ENCODE measurements at places on chromosomes 6 and 20.

GRCh38 chr20:8389381-8390036, 257.4 kb downstream of the PLCB1 start:
- peak; percentile 13 for DNase-seq

DNA sequence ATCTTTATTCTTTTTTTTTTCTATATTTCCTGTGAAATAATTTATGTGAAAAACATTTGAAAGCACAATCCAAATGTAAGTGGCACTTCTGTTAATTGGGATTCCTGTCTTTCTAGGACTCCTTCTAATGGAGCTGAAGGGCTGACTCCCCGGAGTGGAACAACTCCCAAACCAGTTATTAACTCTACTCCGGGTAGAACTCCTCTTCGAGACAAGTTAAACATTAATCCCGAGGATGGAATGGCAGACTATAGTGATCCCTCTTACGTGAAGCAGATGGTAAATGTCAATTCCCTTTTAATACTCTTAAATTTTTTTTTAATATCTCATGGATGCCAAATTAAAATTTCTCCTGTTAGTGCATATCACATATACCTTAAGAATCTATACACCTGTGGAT, 35.0 kb downstream of the CDC5L start:
- no peak for DNase-seq

DNA sequence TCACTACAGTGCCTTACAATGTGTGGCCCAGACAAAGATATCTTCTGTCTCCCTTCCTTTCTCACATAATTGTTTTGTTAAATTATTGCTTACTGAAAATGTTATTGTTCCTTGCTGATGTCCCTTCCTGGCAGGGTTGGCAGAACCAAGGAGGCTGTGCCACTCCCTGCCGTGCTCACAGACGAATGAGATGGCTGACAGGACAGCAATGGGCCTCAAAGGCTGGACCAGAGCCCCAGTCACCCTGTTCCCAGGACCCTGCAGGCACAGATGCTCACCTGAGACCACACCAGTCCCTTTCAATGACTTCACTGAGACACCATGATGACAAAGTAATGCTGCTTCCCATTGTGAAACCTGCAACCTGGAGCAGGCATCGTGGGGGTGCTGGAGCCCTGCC, 375.1 kb downstream of the HACE1 start:
- DNase-seq: no peak

GRCh38 chr20:62202083-62202395, 18.0 kb downstream of the HRH3 start:
- no peak for DNase-seq

DNA sequence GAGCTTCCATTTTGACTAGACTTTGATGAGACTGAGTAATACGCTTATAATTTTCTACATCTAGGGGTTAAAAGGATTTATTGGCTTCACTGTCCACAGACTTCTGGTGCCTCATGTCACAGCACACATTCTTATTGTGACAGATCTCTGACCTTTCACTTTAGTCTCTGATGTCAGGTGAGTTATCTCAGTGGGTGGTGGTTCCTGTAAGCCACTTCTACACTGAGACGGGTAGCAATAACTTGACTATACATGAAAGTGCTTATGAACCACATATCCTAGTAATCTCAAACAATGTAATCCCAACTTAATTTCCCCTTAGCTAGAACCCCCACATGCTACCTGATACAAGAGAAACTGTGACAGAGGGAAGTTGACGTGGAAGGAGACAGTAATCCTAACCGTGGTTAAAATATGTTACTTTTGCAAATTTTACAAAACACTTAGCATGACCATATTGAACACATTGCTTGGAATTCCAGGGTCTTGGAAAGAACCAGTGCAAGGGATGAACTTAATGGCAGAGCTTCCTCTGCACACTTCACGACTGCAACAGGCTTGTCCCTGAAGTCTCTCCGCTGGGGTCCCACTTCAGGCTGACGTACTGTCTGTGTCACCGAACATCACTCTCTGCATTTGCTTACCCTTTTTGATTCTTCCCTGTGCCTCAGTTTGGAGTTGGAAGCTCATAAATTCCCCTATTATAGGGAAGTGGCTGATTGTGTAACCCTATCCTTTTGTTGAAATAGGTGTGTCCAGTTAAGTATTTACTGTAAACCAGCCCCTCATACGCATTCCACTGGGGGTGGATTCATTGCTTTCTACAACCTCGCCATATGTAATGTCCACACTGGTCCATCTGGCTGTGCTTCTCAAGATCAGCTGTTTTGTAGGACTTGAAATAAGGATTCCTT, 6.4 kb upstream of the TRIM40 start:
- DNase-seq: no peak

GRCh38 chr6:89311853-89312531, 3.1 kb downstream of the GABRR2 start:
- DNase-seq: no peak

GRCh38 chr20:48287552-48288170, 502.4 kb upstream of the SULF2 start:
- no peak for DNase-seq

DNA sequence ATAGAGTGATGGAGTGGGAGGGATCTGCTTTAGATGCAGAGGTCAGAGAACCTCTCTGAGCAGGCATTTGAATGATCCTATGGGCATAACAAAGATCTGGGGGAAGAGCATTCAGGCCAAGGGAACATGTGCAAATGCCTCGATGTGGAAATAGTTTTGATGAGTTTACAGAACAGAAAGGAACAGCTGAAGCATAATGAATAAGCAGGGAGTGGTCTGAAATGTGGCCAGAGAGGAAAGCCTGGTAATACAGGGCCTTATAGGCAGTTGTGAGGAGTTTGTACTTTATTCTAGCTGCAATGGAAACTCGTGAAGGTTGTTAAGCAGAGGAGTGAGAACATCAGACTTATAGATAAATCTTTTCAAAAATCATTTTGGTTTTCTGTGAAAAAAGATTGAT, 33.0 kb upstream of the ME1 start:
- DNase-seq: no peak

- no peak for DNase-seq
These were observed 381 bp downstream of the MAP3K7 start for GRCh38 chr6:90586546-90586835.

DNA sequence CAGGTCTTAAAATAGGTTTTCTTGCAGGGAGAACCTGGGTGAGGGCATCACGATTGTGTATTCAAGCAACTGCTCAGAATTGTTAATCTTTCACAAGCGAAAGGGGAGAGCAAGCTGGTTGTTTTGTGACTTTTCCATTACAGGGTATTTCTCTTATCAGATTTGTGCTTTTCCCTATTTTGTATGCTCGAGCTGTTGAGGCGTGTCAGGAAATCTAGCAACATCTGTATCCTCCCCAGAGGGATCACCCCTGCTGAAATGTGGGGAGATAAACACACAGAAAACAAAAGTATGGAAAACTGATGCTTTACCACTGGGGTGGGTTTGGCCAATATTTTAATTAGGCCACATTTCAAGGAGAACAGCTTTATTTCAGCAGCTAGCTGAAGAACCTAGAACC, 187.0 kb downstream of the DTNBP1 start:
- no peak for DNase-seq

DNA sequence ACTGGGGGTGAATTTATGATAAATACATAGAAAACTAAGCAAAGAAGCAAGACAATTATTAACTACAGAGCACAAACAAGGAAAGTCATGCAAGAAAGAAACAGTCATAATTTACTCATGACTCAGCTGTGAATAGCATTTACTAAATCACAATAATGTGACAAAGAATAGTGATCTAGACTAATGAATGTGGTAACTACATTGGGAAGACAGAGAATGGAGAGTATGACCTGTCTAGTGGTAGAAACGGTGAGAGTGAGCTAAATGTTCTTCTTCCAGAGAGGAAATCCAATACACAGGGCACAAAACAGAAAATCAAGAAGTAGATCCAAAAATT, 153.5 kb upstream of the DST start:
- no peak for DNase-seq

DNA sequence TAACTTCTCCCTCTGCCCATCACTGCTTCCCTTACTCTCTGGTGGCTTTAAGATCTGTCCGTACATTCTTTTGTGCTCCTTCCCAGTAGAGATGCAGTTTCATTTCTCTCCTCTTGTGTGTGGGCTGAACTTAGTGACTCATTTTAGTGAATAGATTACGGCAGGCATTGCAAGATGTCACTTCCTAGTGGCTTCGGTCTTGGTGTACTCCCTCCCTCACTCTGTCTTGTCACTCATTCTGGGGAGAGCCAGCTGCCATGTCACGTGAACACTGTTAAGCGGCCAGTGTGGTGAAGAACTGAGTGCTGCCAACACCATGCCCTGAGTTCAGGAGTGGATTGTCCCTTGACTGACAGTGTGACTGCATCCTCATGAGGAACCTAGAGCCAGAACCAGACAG, 115.9 kb downstream of the OTOR start:
- DNase-seq: no peak

DNA sequence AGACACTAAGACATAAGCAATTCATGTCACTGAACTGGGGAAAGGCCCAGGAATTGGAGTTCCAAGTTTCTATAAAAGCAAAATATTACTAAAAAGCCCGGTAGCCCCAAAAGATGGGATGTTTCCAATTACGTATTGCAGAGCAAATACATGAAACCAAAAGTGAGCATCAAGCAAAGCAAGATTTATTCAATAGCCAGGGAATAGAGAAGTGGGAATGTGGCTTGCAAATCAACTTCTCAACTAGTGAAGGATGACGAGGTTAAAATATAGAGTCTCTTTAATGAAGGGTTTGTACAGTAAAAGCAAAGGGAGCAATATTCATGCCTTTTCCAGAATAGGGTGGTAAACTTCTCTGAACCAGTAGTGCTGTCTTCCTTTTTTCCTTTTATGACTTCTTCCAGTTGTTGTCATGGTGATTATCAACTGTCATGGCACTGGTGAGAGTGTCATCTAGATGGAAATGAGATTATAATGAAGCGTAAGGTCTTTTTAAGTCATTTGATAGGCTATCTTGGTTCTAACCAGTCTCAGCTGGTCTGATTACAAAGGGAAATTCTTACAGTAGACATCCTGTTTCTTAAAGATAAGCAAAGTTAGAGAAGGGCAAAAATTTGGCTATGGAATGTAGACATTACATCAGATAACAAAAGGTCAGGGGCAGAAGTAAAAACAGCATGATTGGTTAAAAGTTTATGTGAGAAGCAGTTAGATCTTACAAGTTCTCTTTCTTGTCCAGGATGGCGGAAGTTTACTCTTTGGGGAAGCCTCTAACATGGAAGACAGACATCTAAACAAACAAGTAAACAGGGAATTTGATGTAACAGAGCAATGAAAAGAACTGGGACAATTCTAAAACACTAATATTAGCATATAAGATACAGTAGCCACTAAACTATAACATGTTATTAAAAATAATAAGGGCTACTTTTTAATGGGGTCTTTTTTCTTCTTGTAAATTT, 96.9 kb downstream of the TBX18 start:
- no peak for DNase-seq

- no peak for DNase-seq
These were observed at the start of gene SLC26A8 for GRCh38 chr6:36023996-36024795. SLC26A8 (minus strand) TSS chr6:36024641; CDS start chr6:36019707, 4,934 bp downstream.

DNA sequence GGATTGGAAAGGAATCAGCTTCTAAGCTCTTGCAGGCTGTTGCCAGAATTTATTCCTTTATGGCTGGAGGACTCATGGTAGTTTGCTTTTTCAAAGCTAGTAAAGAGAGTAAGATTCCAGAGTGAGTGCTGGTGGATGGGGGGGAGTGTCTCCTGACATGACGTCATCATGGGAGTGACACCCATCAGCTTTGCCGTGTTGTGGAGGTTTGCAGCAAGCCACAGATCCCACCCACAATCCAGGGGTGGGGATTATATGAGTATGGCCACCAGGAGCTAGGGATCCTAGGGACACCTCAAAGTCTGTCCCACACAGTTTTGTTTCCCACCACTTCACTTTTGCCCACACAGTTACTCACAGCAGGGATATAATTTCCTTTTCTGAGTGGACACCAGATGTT, 28.7 kb upstream of the PMEPA1 start:
- no peak for DNase-seq

DNA sequence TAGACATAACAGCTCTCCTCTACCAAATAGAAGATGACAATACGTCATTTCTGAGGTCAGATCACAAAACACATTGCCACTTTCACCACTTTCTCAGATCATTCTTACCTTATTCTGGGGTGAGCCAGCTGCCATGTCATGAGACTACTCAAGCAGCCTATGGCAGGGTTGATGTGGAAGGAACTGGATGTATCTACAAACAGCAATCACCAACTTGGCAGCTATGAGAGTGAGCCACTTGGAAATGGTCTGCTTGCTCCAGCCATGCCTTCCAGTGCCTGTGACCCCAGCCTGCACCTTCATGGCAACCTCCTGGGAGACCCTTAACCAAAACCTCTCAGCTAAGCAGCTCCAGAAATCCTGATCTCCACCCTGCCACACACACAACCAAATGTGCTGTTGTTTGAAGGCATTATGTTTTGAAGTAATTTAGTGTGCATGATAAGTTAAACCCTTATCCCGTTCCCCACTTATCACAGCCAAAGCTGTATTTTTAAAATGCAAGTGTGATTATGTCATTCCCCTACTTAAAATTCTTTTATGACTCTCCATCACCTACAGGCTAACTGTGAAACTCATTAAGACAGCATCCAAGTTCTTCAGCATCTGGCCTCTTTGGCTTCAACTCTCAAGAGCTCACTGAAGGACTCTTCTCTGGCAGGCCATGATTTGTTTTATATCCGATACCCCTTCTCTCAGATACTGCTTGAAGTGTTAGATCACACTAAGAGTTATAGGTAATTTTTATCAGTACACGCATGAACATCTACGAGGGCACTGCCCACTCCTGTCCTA, 150.6 kb downstream of the LY86 start:
- no peak for DNase-seq

DNA sequence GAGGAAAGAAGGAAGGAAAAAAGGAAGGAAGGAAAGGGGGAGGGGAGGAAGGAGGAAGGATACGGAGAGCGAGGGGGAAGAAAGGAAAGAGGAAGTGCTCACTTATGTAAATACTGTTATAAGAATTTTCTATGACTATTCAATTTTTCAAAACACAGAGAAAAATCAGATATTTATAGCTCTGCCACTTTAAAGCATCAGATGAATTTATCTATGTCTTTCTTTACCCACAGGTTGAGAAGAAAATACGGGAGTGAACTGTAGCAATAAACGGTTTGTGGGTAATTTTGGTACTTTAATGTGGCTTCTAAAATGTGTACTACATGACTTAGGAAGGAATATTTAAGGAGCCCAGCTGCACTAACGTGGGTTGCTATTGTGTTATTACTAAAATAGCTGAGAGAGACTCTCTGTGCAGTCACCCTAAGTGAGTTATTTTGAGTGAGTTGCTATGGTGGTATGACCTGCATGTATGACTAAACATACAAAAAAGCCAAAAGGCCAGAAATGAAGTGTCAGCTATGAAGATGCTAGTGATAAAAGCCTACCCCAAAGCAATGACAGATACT, 225.5 kb downstream of the SOD2 start:
- no peak for DNase-seq

GRCh38 chr20:14507711-14508110, 170.3 kb upstream of the FLRT3 start:
- DNase-seq: no peak

- no peak for DNase-seq
These were observed 137.5 kb downstream of the FOXA2 start for GRCh38 chr20:22446613-22447446.

GRCh38 chr20:3084283-3084985, at the start of gene AVP:
AVP (minus strand) TSS chr20:3084724; CDS start chr20:3084674, 50 bp downstream.
- DNase-seq: no peak

- no peak for DNase-seq
These were observed 139.5 kb upstream of the BTBD3 start for GRCh38 chr20:11778206-11778570.

- DNase-seq: no peak
These were observed 10.9 kb downstream of the BANF2 start for GRCh38 chr20:17710379-17711266.

Data from CD4-positive, alpha-beta T cell treated with Interleukin-6 at 100 ng/mL for 8 hours (primary cell).